Left renal cortex interstitium (tissue), 4 donors: ENCODE measurements at places on chromosomes 5 and 9.

DNA sequence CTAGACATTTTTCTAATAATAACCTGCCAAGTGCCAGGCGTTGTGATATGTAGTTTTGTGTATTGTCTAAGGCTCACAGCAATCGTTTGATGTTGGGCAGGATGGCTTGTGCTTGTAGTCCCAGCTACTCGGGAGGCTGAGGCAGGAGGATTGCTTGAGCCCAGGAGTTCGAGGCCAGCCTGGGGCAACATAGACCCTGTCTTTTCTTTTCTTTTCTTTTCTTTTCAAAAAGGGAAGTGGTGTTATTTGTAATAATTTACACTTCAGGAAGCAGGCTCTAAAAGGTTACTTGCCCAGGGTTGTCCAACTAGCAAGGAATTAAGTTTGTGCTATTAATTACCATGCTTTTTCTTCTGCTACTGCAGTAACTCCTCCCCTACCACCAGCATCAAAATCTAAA, 3.2 kb downstream of the ZNF131 start:
- no peak for DNase-seq

DNA sequence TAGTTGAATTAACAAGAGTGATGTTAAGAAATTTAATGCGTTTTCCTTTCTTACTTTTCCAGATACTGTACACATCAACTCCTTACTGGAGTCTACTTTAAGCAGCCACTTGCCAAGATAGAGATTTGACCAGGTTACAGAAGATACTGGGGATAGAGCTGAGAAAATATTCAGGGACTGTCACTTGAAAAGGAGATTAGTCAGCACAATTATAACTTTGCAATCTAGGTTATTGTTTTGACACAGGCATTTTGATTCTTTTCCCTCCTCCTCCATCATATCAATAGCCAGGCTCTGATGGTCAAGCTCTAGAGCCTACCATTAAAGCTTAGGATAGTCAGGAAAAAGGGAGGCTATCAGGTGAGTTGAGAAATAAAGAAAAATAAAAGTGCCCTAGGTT, 345.9 kb upstream of the ITGA1 start:
- no peak for DNase-seq

DNA sequence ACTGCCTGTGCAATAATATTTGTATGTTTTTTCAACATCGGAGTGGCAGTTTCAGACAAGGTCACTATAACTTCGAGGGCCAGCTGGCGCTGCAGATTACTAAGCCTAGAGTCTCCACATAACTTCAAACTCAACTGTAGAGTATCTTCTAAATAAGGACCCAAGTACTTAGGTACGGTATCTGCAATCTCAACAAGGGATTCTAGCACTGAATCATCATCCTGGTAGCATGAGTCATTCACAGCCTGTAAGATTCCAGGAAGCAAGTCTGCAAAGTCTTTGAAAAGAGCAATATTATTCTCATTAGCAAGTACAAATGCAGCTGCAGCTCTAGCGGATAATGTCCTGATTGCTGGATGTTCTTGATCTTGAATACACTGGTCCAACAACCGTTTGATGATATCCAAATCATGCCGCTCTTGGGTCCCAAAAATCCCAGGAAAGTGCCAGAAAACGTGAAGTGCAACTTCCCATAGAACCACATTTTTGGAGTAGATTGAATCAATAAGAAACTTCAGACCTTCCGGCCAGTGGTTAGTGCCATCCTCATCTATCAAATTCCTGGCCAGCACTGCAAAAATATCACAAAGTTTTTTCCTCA, 654 bp downstream of the RANBP6 start:
- DNase-seq, result no peak

DNA sequence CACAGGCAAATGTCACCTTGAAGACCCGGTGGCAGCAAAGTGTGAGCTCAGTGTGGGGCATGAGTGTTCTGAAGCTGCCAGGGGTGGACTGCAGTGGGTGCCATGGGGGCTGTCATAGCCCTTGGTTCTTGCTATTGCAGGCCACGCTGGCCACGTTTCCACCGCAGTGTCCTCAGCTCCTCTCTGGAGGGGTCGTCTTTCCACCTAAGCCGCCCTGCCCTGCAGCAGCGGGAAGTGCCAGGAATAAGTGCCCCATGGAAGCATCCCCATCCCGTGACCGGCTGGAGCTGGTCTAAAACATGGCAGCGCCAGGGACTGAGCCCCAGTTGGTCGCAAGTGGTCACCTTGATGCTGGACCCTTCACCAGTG, 6.9 kb downstream of the OBP2B start:
- no peak for DNase-seq

- no peak for DNase-seq
These were observed 11.6 kb downstream of the FCN2 start for GRCh38 chr9:134892221-134892620.

DNA sequence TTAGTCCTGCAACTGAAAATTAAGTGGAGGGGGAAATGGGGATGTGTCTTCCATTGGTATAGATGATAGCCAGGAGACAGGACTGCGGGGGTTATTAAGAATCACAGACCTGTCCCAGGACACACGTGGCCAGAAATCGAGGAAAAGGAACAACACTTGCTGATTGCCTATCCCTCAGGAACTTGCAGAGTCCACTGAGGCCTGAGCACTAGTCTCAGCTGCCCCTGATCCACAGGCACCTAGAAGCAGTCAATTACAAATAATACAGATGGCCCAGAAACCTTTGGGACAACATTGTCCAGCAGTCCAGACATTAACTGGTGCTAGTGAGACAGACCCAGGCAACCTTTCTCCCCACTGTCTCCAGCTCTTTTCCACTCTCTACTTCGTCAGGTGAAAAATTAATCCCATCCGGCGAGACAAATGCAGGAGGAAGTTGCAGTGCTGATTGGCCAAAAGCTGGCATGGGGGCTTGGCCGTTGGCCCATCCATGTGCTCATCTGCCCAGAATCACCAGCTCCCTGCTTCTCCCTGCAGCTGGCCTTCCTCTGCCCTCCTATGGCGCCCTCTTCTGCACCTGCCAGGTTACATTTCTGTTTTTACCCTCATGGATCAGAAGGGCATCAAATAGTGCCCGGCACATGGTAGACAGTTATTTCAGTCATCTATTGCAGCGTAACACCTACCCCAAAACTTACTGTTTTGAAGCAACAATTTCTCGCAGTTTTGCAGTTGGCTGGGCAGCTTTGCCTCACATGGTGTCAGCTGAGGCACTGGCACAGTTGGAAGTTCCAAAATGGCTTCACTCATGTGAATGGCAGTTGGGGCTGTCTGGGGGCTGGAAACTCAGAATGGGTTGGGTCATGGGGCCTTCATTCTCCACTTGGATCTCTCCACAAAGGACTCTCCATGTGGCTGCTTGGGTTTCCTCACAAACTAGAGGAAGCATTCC, 3.6 kb upstream of the B4GALT1 start:
- DNase-seq, result no peak

GRCh38 chr5:102528600-102528999, 29.8 kb upstream of the SLCO6A1 start:
- DNase-seq, result no peak

DNA sequence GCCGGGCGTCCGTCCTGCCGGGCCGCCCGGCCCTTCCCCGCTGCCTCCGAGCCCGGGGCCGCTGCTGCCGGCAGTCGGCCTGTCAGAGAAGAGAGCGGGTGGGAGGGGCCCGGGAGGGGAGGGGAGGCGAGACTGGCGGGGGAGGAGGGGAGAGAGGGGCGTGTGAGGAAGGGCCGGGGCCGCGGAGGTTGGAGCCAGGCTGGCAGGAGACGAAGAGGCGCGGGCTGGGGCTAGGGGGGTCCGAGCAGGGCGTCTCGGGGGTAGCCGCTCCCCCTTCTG, 570 bp downstream of the CREBRF start:
- DNase-seq, result no peak

DNA sequence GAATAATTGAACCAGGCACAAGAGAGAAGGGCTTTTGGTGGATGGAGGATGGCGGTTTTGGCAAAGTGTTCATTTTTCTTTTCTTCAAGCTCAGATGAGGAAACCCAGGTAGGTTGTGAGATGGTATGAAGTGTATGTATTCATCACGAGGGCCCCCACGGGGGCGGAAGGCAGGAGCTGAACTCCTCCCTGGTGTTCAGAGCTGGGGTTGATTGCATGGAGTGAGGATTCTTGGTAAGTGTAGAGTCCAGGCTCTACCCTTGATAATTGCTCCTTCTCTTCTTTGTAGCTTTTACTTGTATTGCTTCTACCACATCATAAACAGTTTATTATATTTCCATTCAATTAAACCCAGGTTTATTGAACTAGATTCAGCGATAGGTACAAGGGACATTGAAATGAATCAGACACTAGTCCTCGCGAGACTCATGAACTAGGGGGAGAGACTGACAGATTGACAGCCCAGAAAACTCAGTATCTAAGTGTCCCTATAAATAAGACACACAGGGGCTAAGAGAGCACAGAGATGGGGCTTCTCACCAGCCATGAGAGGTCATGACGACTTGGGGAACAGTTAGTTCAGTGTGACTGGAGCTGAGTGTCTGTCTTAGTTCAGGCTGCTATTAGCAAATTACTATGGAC, 116.7 kb upstream of the KLF4 start:
- no peak for DNase-seq

GRCh38 chr5:176796970-176797369, 13.4 kb upstream of the UNC5A start:
- no peak for DNase-seq

GRCh38 chr5:124905256-124906130, 159.1 kb upstream of the ZNF608 start:
- DNase-seq, result no peak

- no peak for DNase-seq
These were observed 2.7 kb downstream of the CDO1 start for GRCh38 chr5:115813719-115814118.

- no peak for DNase-seq
These were observed 19.8 kb upstream of the NUDT12 start for GRCh38 chr5:103582364-103582763.

GRCh38 chr5:52693280-52693679, 94.4 kb upstream of the ITGA1 start:
- no peak for DNase-seq

DNA sequence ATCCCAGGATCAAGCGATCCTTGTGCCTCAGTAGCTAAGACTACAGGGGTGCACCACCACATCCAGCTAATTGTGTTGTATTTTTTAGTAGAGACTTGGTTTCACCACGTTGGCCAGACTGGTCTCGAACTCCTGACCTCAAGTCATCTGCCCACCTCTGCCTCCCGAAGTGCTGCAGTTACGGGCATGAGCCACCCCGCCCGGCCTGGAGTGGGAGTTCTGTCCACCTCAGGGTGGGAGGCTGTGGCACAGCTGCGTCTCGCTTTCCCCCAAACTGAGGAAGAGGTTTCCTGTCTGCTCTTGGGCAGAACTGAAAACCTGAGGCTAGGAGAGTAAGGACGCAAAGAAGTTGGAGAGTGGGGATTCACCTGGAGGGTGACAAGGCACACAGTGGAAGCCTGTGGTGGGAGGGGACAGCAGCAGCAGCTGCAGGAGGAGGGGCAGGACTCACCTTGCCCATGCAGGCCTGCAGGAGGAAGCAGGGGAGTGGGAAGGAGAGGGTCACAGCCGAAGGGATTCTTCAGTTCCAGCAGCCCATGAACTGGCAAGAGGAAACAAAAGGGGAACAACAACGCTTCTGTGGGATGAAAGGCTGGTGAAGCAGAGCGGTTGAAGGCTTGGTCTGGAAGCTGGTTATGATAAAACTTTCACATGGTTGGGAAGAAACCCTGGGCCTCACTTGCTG, 181.4 kb downstream of the GAS1 start:
- no peak for DNase-seq

DNA sequence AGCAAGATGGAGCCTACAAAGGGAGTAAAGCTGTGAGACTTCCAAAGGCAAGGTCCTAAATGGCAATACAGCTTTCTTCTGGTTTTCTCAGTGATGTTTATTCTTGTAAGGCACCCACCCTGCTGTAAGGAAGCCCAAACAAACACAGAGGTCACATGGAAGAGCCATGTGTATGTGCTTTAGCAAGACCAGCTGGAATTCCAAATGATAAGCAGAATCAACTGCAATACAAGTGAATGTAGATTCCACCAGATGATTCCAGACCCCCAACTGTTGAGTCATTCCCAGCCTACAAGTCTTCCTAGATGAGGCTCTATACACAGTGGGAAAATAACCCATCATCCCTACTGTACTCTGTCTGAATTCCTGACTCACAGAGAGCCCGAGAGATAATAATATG, 122.8 kb downstream of the DEPDC1B start:
- no peak for DNase-seq

DNA sequence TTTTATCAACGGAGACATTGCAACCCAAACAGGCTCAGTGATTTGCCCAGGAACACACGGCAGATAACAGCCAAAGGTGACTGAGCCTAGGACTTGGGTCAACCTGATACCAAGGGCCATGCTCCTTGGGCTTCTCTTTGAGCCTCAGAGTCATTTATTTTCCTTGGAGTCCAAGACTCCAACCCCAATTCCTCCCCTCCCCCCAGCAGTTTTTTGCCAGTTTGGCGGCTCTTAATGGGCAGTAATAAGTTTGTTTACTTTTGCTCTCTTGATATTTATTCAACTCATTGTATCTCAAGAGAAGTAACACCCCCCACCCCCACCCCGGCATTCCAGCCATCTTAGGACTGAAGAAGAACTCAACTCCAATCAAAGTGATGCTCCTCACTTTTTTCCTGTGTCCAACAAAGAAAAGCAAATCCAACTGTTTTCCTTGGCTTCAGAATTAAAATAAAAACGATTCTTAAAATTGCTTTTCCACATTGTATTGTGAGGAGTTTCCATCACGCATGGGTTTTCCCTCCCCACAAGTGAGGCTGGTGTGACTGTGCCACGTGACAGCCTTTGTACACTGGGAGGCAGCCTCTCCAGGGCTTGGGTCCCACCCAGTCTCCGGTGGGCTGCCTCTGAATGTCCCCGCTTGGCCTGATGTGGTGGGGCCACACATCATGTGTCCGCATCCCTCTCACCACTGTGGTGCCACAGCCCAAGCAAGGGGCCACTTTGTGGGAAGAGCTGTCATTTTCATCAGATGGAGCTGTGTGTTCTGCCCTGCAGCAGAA, 9.1 kb downstream of the ANGPTL2 start:
- no peak for DNase-seq

DNA sequence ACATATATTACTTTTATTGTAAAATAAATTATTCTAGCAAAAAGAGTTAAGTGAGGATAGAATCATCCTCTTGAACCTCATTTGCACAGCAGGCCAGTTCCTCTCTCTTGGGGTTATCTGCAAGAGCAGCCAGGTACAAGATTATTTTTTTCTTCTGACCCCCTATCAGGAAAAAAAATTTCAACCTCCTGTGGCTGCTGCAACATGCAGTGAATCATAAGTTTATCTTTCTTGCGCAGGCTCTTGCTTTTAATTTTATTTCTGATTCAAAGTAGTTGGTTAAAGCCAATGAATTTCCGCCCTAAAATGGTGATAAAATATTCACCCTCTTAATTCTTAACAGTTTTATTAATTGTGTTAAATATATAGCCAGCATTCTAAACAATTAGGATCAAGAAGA, 69.7 kb upstream of the PPP3R2 start:
- DNase-seq, result no peak

- DNase-seq, result no peak
These were observed 316.5 kb downstream of the KCTD16 start for GRCh38 chr5:144487207-144487606.
